ENCODE measurements at places on chromosomes 11 and 22.
A peak's percentile ranks its signal among the peaks of the same experiment; 100 is the strongest.

DNA sequence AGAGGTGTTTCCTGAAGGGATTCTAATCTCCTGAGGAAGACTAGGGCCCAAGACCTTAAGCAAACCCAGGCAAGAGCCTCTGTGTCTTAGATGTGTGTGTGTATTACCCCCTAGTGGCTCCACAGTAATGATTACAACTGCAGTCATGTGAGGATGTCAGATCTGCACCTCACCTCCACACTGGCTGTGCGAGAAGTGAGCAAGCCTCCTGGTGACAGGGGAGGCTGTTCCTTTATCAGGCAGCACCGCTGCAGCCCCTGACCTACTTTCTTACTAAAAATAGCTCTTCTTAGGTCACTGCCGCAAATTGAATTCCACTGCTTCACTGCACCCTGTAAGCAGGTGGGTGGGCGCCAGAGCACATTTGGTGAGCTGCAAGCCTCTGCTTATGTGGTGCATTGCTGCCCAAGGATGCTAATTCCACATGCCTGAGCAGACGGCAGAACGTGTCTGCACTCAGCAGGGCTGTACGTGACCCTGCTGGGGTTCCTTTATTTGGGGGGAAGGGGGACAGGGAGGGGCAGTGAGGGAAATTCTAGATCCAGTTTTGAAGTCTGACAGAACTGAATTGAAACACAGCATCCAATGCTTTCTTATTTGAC, 112.4 kb downstream of the KCNC1 start:
- no peak for DNase-seq

DNA sequence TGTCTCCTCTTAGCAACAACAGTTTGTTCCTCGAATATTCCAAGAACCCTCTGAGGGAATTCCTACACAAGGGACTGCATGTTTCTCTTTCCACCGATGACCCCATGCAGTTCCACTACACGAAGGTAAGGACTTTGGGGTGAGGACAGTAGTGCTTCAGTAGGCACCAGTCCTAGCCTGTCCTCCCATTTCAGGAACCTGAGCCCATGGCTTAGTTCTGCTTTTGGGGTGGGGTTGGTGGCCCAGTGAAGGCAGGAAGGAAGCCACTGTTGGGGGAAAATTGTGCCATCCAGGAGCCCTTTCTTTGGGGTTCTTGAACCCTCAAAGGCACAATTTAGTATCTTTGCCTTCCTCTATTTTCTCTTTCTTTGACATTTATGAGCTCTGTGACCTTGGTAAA, 38.2 kb downstream of the RNF141 start:
- no peak for DNase-seq

- DNase-seq = no peak
Observed at GRCh38 chr22:20466659-20467379, 28.8 kb downstream of the KLHL22 start.

DNA sequence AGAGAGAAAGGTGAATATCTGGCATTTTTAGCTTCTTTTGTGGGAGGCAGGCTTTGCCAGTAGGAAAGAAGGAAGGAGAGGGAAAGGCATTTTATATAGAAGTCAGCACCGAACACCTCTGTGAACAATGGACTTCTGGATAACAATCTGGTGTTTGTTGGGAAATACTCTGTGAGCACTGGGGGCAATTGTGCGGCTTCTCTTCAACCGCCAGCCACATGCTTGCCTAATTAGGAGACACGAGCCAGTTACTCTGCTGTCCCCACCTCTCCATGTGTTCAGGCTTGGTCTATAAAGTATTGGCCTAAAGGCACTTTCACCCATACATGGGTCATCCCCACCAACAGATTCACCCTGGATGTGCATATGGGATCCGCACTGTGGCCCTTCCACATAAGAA, 523.6 kb downstream of the NTM start:
- no peak for DNase-seq

GRCh38 chr22:25816522-25817059, 74.6 kb downstream of the MYO18B start:
- DNase-seq = no peak

DNA sequence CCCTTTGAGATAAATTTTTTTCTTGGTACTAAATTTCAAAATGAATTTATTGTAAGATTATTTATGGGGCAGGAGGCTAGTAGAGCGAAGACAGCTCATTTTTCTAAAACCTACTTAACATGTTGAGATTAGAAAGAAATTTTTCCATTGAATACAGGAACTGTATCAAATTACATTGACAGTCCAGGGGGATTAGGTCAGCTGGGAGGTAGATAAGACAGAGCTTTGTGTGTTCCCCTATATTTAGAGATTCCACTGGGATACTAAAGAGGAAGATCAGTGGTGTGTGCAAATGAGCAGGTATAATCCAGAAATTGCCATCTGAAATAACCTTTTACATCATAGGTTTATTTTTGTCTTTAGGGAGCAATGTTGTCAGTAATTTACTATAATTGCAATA, 32.1 kb downstream of the ENDOD1 start:
- no peak for DNase-seq

- peak; percentile 57 for DNase-seq
Observed at GRCh38 chr11:128776424-128777284, 82.8 kb downstream of the FLI1 start.

GRCh38 chr11:46981436-46981835, 44.9 kb downstream of the CSTPP1 start:
- DNase-seq = no peak

DNA sequence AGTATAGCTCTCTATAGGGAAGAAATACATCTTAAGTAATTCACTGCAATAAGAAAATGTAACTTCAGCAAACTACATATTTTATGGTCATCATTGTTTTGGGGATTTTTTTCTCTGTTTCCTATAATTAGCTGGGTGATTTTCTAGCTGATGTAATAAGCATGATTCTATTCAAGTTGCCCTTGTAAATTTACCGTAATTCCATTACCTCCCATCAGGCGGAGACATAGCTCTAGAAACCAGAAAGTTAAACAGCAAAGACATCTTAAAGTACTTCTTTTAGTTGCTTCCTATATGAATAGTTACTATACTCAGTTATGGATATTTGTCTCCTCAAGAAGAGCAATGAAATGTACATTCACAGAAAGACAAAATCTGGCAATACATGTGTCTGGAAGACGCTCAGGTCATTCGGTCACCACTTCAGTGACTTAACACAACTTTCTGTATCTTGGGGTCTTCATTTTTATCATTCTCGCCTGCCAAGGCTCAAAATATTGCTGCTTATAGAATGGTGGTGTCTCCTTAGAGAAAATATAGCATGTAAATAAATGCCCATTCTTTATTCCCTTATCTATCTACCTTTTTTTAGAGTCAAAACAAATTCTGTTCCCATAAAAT, 239.9 kb upstream of the ZC3H12C start:
- no peak for DNase-seq

DNA sequence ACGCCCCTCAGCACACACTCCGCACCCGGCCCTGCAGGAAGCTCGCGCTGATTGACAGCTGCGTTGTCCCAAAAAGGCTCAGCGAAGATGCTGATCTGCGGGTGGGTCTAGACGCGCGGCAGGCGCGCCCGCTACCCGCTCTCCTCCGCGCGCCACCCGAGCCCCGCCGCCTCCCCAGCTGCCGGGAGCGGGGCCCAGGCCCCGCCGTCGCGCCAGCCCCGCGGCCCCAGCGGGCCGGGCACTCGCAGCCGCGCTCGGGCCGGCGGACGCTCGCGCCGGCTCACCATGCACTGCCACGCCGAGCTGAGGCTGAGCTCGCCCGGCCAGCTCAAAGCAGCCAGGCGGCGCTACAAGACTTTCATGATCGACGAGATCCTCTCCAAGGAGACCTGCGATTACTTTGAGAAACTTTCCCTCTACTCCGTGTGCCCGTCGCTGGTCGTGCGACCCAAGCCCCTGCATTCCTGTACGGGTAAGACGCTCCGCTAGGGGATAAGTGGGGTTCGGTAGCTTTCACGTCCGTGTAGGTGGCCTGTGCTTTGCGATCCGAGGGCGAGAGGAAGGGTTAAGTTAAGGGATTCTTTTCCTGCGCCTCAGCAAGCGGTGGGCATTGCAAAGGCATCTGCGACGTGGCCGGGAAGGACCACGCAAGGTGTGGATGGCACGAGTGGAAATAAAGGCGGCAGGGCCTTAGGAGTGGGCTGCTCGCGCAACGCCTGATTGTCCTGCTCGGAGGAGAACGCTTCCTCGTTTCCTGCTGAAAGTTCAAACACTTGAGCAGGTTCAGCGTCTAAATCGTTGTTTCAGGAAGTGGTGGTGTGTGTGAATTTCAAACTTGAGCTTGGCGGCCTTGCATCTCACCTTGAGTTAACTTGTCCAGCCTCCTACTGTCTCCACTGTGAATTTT, at the start of gene BARX2:
Gene BARX2 (plus strand): TSS at position 98 of the 907 bp plus-strand sequence. CDS start 188 bp downstream, at position 286.
- DNase-seq = peak; percentile 52

Measured in activated T-cell treated with anti-CD3 and anti-CD28 coated beads, Interleukin-2, amount 50 U/mL, for 24 hours (primary cell).